ENCODE measurements at places on chromosomes 5 and 9. TPM values are rescaled to one million over a fixed set of nuclear protein-coding genes. Genes with fewer than 3 reads are reported as not detected.

- H3K4me3 ChIP-seq = no peak overlapping the region
- H3K36me3 ChIP-seq = no peaks in the 10 kb centered on the region
- peaks cover 3% of the 10 kb centered on the region for H3K4me1 ChIP-seq
- no peak overlapping the region for H3K27ac ChIP-seq
- no peaks in the 10 kb centered on the region for H3K27me3 ChIP-seq
Measured at GRCh38 chr5:107196500-107197059, 474.2 kb downstream of the EFNA5 start.

DNA sequence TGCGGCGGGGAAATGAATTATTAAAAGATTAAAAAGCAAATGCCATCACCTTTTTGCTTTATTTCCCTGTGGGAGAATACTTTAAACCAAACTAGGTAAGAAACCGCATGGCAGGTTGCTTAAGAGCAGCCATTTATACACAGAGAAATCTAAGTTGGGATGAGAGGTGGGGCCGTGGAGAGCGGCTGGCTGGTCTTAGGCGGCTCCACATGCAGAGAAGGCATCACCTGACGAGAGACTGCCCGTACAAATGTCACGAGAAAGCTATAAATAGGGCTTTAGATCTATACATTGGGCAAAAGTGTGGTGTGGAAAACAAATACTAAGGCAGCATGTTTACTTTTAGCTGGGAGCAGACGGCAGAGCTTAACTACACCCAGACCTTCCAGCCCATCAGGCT lies 39.4 kb downstream of the MED27 start:
- no peak overlapping the region for H3K4me3 ChIP-seq
- H3K27me3 ChIP-seq = no peaks in the 10 kb centered on the region
- DNase-seq = no peak
- no peaks in the 10 kb centered on the region for H3K36me3 ChIP-seq

DNA sequence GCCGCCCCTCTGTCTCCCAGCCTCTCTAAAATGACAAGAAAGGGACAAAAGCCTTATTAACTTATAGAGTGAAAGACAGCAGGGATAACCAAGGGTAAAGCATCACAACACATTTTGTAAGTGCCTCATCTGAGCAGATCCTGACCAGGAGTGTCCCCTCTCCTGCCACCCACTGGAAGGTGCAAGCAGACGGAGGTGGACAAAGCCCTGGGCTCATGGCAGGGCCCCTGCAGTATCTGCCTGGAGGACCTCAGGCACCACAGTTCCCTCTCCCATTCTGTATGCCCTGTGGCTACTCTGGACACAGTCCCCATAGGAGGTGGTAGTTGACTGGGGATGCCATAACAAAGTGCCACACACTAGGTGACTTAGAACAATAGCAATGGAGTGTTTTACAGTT lies 319.8 kb downstream of the GADD45G start:
- H3K4me3 ChIP-seq = no peak overlapping the region
- peaks cover 22% of the 10 kb centered on the region for H3K4me1 ChIP-seq
- no peak overlapping the region for H3K27ac ChIP-seq
- no peaks in the 10 kb centered on the region for H3K36me3 ChIP-seq

GRCh38 chr9:129412814-129413536 lies 207.9 kb downstream of the C9orf50 start:
- peak overlapping the region; percentile 98 for H3K27ac ChIP-seq
- H3K4me1 ChIP-seq = peaks cover 79% of the 10 kb centered on the region
- peaks cover 11% of the 10 kb centered on the region for H3K36me3 ChIP-seq
- no peaks in the 10 kb centered on the region for H3K27me3 ChIP-seq
- DNase-seq = no peak

DNA sequence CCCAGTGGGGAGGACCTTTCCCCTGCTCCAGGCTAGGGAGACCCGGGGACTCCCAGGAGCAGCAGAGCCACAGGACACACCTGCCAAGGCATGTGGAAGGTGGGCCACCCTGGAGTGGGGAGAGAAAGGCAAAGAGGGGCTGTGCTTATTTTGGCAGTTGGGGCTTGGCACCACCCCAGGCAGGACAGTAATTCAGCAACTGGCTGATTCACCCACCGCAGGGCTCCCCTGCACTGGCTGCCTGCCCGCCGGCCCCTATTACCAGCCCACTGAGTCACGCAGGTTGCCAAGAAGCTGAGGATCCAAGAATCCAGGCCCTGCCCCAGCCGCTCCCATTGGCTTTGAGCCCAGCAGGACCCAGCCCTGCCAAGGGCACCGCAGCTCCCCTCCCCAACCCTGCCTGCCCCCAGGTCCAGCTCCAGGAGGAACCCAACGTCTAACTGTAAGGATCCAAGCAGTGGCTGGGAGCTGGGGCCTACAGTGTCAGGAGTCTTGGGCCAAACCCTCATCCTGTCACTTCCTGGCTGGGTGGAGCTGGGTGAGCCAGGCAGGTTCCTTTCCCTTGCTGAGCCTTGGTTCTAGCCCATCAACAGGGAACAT lies 14.2 kb upstream of the RALGDS start:
- no peak overlapping the region for H3K27ac ChIP-seq
- no peaks in the 10 kb centered on the region for H3K36me3 ChIP-seq
- H3K4me1 ChIP-seq = peaks cover 18% of the 10 kb centered on the region
- no peak for DNase-seq
- no peak overlapping the region for H3K4me3 ChIP-seq
- no peaks in the 10 kb centered on the region for H3K27me3 ChIP-seq

GRCh38 chr5:165956854-165957253 lies 2334.6 kb upstream of the WWC1 start:
- no peaks in the 10 kb centered on the region for H3K27me3 ChIP-seq
- no peaks in the 10 kb centered on the region for H3K4me1 ChIP-seq
- no peak overlapping the region for H3K4me3 ChIP-seq
- H3K36me3 ChIP-seq = no peaks in the 10 kb centered on the region
- H3K27ac ChIP-seq = no peak overlapping the region

DNA sequence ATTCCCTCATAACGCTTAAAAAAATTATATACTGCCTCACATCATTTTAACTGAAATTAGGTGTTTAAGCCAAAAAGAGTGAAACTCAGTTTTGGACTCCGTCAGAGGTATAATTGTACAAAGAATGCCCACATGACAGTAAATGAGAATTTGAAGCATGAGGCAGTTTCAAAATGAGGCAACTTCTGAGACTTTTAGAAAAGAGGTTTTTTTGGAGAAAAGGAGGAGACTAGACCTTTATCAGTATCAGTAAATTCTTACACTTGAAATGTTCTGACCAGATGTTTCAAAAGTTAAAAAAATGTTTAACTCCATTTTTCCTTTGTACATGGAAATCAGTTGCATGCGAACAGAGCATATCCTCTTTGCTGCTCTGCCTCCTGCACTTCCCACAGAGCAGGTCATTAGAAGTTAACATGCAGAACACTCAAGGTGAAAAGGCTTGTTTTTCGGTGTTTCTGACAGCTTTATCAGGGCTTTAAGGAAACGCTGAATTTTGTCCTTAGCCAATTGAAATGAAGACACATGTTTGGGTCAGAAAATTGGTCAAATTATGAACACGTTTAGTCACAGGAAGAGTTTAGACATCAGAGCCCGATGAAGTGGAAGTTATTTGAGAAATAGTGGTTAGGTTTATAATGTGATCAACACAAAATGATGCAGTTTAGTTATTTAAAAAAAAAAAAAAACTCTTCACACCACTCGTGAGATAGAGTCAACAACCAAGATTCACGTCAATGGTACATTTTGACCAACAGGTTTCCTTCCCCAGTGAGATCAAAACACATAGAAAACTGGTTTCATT lies 59.5 kb downstream of the PIK3R1 start:
- no peak for DNase-seq
- H3K27ac ChIP-seq = no peak overlapping the region
- H3K4me3 ChIP-seq = no peak overlapping the region
- H3K36me3 ChIP-seq = peaks cover 26% of the 10 kb centered on the region
- no peaks in the 10 kb centered on the region for H3K27me3 ChIP-seq

DNA sequence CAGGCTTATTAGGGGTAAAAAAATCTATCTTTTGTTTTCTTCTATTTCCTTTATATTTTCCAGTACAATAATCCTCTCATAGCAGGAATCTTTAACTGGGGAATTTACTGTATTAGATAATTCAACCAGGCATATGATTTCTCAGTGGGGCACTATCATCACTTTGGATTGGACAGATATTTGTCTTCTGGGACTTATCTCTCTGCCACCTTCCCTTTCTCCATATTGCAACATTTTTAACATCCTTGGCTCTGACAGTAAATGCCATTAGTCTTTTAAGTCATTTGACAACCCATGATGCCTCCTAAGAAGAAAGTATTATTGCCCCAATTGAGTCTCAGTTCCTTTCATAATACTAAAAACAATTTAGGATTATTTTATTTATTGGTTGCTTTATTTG lies 304.1 kb downstream of the FGF10 start:
- H3K27ac ChIP-seq = no peak overlapping the region
- H3K4me1 ChIP-seq = no peaks in the 10 kb centered on the region
- DNase-seq = no peak
- H3K4me3 ChIP-seq = no peak overlapping the region
- H3K36me3 ChIP-seq = no peaks in the 10 kb centered on the region

- H3K27ac ChIP-seq = no peak overlapping the region
- no peak overlapping the region for H3K4me3 ChIP-seq
- H3K27me3 ChIP-seq = peaks cover 2% of the 10 kb centered on the region
- H3K4me1 ChIP-seq = peaks cover 25% of the 10 kb centered on the region
- DNase-seq = no peak
Measured at GRCh38 chr5:94893412-94894135, 275.1 kb downstream of the SLF1 start.

GRCh38 chr9:5845157-5845531 lies 12.2 kb upstream of the ERMP1 start:
- H3K4me3 ChIP-seq = no peak overlapping the region
- H3K36me3 ChIP-seq = peaks cover 2% of the 10 kb centered on the region
- H3K27me3 ChIP-seq = no peaks in the 10 kb centered on the region
- no peak overlapping the region for H3K27ac ChIP-seq
- H3K4me1 ChIP-seq = peaks cover 15% of the 10 kb centered on the region

GRCh38 chr5:168874713-168875380 lies 295.7 kb upstream of the PANK3 start:
- peaks cover 14% of the 10 kb centered on the region for H3K27me3 ChIP-seq
- H3K4me1 ChIP-seq = peaks cover 57% of the 10 kb centered on the region
- peak; percentile 28 for DNase-seq
- H3K27ac ChIP-seq = no peak overlapping the region

DNA sequence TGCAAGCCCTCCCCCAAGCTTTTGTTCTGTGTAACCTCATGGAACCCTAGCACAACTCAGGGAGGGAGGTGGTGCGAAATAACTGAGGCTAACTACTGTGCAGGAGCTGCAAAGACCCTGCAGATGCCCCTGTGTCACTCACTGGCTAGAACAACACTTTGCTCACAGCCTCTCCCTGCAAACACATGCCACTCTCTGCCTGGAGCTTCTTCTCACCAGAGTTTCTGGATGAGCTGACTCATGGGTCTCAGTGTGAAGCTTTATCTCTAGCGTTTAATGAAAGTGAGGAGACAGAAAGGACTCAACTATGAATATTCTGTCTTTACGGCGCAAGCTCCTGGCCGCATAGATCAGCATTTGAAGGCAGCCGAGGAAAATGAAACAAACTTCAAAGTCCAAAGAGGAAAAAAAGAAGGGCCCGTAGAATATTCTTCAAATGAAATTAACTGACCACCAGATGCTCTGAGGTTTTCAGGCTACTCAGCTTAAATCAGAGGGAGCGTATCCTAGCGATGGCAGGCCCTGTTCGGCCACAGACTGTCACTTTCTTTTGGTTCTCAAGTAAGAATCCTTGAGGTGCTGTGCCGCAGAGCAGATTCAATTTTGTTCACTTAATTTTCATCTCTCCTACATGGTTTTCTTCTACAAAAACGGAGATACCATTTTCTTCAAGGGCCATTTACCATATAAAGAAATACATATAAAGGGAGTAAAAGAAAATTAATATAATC lies 77.7 kb upstream of the TAS2R1 start:
- DNase-seq = no peak
- H3K36me3 ChIP-seq = no peaks in the 10 kb centered on the region
- no peak overlapping the region for H3K4me3 ChIP-seq
- H3K27ac ChIP-seq = no peak overlapping the region
- peaks cover 17% of the 10 kb centered on the region for H3K4me1 ChIP-seq

- H3K4me3 ChIP-seq = no peak overlapping the region
- no peaks in the 10 kb centered on the region for H3K27me3 ChIP-seq
- H3K36me3 ChIP-seq = peaks cover 10% of the 10 kb centered on the region
Measured at GRCh38 chr9:15882883-15883282, 330.0 kb downstream of the CCDC171 start.

- H3K36me3 ChIP-seq = peaks cover 8% of the 10 kb centered on the region
- no peaks in the 10 kb centered on the region for H3K27me3 ChIP-seq
- H3K4me1 ChIP-seq = peaks cover 18% of the 10 kb centered on the region
- DNase-seq = no peak
- no peak overlapping the region for H3K27ac ChIP-seq
Measured at GRCh38 chr9:88045686-88046085, 71.4 kb upstream of the CDK20 start.

DNA sequence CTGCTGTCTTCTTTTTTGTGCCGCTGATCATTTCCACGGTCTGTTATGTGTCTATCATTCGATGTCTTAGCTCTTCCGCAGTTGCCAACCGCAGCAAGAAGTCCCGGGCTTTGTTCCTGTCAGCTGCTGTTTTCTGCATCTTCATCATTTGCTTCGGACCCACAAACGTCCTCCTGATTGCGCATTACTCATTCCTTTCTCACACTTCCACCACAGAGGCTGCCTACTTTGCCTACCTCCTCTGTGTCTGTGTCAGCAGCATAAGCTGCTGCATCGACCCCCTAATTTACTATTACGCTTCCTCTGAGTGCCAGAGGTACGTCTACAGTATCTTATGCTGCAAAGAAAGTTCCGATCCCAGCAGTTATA lies 17.1 kb downstream of the F2R start:
- no peaks in the 10 kb centered on the region for H3K27me3 ChIP-seq
- H3K27ac ChIP-seq = no peak overlapping the region
- no peak for DNase-seq
- H3K4me1 ChIP-seq = peaks cover 5% of the 10 kb centered on the region
- H3K4me3 ChIP-seq = no peak overlapping the region

DNA sequence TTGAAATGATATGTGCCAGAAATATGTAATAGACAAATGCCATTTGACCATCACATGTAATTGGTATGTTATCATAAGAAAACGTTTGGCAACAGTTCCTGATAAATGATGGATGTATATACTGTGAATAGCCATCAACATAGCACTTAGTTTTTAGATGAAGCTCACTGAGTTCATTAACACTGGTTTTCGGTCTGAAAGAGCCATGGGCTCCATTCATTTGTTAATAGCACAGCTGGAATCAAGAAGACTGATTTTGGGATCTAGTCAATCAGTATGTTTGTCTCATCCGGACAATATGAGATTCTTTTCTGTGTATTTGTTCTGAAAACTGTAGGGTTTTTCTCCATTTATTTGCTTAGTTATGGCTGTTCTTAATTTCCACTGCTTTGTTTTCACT lies 413.5 kb upstream of the CLINT1 start:
- H3K27me3 ChIP-seq = no peaks in the 10 kb centered on the region
- H3K36me3 ChIP-seq = no peaks in the 10 kb centered on the region
- DNase-seq = no peak
- no peak overlapping the region for H3K4me3 ChIP-seq
- H3K27ac ChIP-seq = no peak overlapping the region
- peaks cover 32% of the 10 kb centered on the region for H3K4me1 ChIP-seq

LSM11 gene
- total RNA-seq = 11.3 TPM

CARTPT gene
- not detected for total RNA-seq

ENTPD8 gene
- total RNA-seq = 0.12 TPM

AIF1L gene
- total RNA-seq = 118 TPM

ADAMTS6 gene
- 8.2 TPM for total RNA-seq

ERMP1 gene
- 5.9 TPM for total RNA-seq

UBAP1 gene
- 35.6 TPM for total RNA-seq

C5orf46 gene
- total RNA-seq = not detected

Data from neural crest cell (in vitro differentiated cells).